ENCODE measurements at places on chromosomes 4 and X.

DNA sequence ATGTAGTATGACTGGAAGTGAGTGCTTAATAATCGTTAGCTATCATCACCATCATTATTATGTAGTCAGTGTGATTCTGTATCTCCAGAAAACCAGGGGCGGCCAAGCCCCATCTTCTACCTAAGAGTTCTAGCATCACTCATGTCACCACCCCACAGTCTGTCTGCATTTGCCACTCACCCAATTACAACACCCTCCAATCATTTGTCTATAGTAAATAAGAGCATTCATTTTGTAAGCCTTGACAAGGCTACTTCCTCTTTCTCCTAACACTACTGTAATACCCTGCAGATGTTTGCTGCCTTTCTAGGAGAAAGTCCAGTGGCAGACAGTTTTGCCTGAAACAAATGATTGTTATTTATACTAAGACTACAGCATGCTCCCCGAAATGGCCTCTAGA is 15.8 kb upstream of the IL21 start:
- peak; percentile 29 for DNase-seq

DNA sequence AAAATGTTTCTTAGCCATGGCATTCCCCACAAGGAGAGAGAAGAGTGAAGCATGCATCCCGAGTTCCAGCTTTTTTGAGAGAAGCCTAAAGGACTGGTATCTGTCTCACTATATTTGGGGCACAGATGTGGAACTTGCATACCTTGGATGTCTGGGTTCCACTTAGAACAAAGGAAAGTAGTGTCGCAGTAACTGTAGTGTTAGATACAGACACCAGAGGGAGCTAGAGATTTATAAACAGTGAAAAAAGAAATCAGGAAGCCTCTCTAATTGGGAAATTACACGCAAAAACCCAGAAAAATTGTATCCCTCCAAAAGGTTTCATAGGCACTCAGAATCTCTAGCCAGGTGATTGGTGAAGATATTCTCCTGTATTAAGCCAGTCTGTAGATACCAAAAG is 34.4 kb downstream of the AGTR2 start:
- DNase-seq = no peak

DNA sequence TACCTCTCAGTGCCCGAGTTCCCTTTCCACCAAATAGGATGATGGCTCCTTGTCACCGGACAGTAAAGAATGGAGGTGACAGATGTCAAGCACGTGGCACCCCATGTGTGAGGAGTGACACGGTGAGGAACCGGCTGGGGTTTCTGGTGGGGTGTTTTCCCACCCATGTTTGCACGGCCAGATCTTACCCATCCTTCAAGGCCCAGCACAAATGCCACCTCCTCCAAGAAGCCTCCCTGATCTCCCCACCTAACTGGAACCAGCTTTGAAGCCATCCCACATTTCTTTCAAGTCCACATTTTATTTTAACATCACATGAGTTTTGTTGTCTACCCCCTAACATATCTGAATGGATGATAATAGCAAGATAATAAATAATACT is 63.0 kb downstream of the WFS1 start:
- DNase-seq = no peak

GRCh38 chr4:6676722-6677558 is 16.7 kb upstream of the S100P start:
- no peak for DNase-seq

- no peak for DNase-seq
These were observed 577.4 kb upstream of the FTHL17 start for GRCh38 chrX:31649201-31649600.

DNA sequence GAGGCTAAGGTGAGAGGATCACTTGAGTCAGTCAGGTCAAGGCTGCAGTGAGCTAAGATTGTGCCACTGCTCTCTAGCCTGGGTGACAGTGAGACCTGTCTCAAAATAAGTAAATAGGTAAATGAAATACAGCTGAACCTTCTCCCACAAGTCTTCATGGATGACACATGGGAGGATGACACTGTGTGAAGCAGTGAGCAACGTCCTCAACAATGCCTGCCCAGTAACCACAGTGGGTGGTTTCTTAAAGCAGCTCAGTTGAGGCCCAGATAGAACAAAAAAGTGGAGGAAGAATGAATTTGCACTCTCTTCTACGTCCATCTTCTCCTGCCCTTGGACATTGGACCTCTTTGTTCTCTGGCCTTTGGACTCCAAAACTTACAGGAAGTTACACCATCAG is 52.7 kb downstream of the MSX1 start:
- no peak for DNase-seq

DNA sequence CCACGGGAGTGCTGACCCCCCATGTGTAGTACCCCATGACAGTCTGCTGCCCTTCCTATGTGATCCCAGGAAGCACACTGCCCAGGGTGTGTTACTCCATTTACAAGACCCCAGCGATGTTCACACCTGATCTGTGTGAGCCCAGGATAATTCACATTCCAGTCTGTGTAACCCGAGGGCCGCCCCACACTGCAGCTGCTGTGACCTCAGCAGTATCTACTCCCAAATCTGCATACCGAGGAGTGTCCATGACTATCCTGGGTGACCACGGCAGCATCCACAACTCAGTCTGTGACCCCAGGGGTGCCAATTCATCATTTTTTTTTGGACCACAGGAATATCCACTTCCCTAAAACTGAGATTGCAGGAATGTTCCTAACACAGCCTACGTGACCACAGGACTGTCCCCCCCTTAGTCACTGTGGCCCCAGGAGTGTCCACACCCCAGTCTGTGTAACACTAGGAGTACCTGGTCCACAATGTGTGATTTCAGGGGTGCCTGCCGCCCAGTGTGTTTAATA is 7.8 kb upstream of the GLOD5 start:
- no peak for DNase-seq

- no peak for DNase-seq
These were observed 48.0 kb downstream of the CXXC4 start for GRCh38 chr4:104446431-104447278.

DNA sequence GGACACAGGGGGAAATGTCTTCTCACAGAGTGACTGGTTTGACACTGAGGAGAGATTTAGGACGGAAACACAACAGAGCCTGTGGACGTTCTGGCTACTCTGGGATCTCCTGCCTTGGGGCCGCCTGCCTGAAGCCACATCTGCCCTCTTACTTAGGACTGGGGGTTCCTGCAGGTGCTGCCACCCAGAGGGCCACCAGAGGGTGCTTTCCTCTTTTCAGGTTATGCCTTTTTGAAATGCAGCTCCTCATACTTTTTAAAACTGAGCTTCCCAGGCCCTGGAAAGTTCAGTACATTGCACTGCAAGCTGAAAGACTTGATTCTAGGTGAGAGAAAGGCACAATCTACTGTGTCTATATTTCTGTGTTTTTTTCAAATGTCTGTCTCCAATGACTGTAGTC is 92.2 kb upstream of the PGRMC2 start:
- DNase-seq = no peak

DNA sequence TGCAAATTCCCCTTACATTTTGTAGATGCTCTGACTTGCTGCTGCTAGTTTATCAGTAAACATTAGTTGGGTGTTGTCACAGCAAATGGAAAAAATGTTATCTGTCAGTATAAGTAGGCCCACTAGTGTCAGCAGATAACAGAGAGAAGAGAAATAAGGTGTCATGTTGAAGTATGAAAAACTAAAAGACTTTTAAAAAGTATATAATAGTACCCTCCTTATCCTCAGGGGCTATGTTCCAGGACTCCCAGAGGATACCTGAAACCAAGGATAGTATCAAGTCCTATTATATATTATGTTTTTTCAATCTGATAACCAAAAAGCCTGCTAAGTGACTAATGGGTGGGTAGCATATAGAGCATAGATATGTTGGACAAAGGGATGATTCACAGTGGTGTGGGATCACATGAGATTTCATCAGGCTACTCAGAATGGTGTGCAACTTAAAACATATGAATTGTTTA is 11.6 kb upstream of the BMP2K start:
- DNase-seq = no peak

DNA sequence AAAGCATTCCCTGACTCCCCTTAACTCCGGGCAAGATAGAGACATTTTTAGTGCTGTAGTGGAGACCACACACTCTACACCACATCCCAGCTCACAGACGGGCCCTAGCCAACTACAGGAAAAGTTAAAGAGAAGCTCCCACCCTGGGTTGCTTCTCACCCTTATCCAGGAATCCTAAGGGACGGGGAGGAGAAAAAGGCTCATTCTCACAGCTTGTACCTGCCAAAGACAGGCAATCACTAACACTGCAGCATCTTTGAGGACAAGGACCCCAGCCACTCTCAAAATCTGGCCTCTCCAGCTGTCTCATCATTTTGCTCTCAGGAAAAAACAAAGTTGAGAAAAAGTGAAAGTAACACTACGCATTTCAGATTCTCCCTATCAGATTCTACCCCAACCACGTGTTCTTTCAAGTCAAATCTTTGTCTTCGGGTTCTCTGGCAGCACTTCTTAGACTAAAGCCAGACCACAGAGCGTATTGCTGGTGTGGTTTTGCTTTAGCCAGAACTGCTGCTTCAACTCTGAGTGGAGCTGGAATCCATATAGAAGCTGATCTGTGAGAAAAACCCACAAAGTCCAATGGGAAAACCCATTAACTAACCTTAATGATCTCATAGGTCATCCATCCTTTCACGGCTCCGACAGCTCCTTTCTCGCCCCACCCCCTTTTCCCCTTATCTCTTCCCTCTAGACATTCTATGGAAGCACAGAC is 605.9 kb upstream of the DIPK2B start:
- no peak for DNase-seq

- DNase-seq = no peak
These were observed 2.2 kb upstream of the CLDN2 start for GRCh38 chrX:106917830-106918500.

DNA sequence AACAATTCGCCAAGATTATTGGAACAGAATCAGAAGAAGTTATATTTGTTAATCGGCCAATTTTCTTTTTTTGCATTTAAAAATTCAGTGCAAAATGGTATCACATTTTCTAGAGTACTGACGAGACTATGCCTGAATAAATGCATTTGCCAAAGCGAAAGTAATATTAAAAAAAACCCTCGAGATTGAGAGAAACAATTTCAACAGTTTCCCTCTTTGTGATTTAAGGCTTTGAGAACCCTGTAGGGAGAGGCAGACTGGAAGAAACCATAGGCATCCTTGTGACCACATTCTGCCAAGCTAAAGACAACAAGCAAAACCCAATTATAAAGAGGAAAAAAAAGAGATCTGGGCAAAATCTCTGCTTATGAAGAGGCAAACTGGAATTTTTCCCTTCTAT is 218.1 kb upstream of the GK2 start:
- no peak for DNase-seq

DNA sequence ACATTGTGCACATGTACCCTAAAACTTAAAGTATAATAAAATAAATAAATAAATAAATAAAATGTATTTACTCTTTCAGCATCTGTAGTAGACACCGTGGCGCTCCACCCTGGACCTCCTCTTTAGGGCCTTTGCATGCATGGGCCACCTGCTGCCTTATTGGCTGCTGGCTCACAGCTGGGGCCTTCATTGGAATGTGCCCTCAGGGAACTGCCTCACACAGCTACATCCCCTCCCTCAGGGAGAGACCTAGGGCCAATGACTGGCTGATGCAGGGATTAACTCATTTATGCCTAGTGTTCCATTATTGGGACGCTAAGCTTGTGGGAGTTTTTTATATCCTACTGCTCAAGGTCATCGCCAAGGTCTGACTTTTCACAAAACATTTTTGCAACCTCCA is 302.9 kb upstream of the FTHL17 start:
- DNase-seq = no peak

- DNase-seq = no peak
These were observed 52.1 kb downstream of the NDST3 start for GRCh38 chr4:118086344-118086743.

GRCh38 chrX:150269605-150270254 is 93.4 kb upstream of the MAMLD1 start:
- no peak for DNase-seq

DNA sequence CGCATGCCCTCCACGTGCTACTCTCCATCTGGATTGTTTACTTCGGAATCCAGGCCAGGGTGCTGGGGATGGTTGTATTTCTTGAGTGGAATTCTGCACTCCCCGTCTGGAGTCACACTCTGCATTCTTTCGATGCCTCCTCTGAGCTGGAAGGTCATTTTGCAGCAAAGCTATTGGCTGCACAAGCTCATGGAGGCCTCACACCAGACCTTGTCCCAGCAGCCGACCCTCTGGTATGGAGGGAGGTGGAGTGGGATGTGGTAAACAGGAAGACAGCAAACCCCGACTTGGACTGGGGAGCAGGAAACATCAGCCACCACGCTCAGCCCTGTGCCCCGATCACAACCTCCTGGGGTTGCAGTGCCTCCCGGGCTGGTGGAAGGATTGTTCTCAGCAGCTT is 225.3 kb upstream of the LNX1 start:
- DNase-seq = no peak

- no peak for DNase-seq
These were observed 444.9 kb downstream of the RAPGEF2 start for GRCh38 chr4:159547645-159548308.

- no peak for DNase-seq
These were observed 180.3 kb upstream of the ATOH1 start for GRCh38 chr4:93648258-93648657.

- DNase-seq = no peak
These were observed 128.0 kb downstream of the C4orf33 start for GRCh38 chr4:129223945-129224344.
